ENCODE measurements at places on chromosomes 16 and 17.

DNA sequence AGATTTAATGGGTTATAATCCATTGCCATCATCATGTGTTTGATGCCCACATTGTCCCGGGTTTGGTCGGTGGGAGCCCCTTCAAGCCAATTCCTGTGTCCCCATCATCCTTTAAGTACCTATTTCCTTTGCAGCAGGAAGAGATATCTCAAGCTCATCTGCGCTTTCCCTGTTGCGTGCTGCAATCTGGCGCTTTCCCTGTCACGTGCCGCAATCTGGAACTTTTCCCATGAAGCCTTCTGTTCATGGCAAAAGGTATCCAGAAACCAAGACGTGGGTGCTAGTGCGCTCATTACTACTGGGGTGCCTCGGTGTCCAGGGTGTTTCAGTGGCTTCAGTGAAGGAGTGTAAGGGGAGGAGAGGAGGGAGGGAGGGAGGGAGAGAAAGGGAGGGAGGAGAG, 174.6 kb upstream of the ZNF469 start:
- DNase-seq = no peak

DNA sequence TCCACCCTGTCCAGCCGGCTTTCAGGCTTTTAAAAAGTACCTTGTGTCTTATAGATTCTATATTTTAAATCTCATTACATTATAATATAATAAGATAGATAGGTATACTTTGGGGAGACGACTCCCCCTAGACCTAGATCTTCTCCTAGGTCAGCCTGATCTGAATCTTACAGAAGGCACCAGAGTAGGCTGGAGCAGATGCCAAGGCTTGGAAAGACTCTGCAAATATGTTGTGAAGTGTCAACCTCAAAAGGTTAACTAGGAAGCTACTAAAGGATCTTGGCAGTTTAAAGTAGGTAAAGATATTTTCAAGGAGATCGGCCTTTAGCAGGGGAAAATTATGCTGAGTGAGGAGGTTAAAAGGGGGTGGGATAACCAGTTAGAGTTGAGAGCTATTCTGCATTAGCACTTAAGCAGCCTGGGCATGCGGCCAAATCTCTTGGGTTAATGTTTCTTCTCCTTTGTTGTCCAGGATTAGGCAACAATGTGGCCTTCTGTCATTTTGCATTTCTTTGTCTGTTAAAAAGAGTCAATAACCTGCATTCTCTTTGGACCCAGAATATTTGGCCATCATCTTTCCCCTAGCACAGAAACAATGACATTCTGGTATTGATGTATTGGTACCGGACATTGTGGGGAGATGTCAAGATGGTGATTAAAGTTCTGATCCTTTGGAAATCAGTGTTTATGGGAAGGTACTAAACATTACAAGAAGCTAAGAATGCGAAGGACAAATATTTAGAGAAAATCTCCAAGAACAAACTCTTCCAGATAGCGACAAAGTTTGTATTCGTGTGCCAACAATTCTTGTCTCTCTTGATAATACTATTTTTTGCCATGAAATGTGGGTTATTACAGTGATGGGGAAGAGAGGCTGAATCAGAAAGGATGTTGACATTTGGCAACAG, 51.2 kb upstream of the DHX40 start:
- DNase-seq = no peak

- DNase-seq = peak; percentile 92
Observed at GRCh38 chr16:88785106-88785924, at the start of gene PIEZO1. PIEZO1 (minus strand) TSS chr16:88785220; CDS start chr16:88784964, 256 bp downstream.

DNA sequence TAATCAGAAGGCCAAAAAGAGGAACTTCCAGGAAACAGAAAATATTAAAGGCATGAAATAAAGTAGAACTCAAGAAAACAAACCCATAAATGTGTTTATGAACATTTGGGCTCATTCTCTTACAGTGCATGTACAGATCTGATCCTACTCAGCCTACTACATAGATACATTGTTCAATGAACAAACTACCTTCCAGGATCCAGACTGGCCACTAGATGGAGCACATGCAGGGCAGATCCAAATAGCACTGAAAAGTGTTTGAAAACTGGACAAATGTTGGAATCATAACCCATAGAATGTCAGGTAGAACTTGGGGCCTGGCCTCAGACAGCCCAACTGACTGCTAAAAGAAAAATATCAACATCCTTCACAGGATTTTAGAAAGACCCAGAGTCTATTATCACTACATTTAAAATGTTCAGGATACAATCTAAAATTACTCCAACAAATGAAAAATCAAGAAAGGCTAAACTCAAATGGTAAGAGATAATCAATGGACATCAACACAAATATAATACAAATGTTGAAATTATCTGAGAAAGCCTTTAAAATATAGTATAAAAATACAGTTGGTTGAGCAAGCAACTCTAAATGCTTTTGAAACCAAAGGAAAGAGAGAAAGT, 122.4 kb upstream of the NUDT7 start:
- DNase-seq = no peak

DNA sequence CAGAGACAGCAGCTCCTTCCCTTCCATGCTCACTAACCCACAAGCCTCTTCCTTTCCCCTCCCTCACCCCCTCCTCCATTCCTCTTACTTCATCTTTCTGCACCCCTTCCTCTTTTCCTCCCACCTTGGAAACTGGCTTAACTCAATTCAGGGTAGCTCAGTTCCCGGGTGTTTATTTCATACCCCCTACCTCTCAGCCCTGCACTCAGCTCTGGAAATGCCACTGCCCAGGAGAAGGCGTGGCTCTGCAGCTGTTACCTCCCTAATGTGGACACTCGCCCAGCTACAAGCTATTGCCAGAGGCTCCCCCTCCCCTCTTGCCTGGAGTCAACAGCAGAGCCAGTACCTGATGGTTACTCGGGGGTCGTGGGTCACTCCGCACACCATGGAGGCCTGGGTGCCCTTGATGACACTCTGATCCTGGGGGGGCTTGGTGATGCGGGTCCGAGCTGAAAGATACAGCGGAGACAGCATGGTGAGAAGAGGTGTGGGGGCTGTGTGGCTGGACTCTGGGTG, 118.4 kb upstream of the CDC42EP4 start:
- DNase-seq = no peak

- DNase-seq = no peak
Observed at GRCh38 chr16:86496929-86497461, 13.3 kb upstream of the FOXF1 start.

DNA sequence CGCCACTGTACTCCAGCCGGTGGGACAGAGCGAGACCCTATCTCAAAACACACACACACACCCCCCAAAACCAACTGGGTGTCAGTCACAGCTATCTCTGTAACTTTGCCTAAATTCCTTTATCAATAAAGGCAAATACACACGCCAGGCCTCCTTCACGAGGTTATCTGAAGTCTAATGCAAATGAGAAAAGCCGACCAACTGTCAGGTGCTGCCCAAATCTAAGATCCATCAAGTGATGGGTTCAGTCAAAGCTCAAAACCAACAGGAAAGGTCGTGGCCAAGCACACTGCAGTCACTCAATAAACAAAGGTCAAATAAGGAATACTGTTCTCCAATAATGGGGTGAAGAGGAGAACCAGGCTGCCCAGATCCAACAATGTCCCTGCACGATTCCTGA, 1.1 kb downstream of the ANKFY1 start:
- DNase-seq = no peak

- DNase-seq = no peak
Observed at GRCh38 chr16:17347624-17348023, 123.1 kb downstream of the XYLT1 start.

- no peak for DNase-seq
Observed at GRCh38 chr17:50397919-50398285, 579 bp upstream of the LRRC59 start.

DNA sequence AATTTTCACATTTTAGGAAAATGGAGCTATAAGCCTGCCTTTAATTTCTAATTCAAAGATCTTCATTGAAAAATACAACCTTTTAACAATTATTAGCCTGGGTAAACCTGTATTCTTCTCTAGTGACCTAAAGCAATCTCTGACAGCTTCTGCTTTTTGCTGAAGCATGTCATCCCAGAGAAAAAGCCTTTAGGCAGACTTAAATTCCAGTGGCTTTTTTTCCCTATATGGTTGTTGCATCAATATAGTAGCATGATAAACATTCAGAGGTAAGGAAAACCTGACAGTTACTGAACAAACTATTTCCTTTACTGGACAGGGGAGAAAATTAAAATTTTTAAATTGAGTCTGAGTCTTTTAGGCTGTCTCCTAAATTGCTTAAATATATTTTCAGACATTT, 7.8 kb upstream of the EVI2A start:
- no peak for DNase-seq

- DNase-seq = no peak
Observed at GRCh38 chr17:36650096-36650775, 48.9 kb downstream of the MRM1 start.

DNA sequence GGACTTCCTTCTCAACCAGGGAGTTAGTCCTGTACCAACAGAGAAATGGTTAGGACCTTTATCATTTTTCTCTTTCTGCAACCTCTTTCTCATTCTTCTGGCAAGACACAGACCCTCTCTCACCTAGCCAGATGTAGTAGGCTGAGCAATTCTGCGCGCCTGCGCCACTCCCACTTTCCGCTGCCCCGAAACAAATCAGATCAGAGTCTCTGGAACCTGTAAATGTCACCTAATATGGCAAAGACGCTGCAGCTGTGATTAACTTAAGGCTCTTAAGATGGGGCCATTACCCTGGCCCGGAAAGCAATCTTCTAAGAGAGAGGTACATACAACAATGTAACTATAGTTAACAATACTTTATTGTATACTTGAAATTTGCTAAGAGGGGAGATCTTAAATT, 94.3 kb upstream of the ASIC2 start:
- no peak for DNase-seq

Measured in CD4-positive, alpha-beta T cell treated with Interleukin-17A for 4 hours (primary cell).